Hepatocyte (in vitro differentiated cells): ENCODE measurements at places on chromosomes 6 and 20. TPM values are rescaled to one million over a fixed set of nuclear protein-coding genes. Genes with fewer than 3 reads are reported as not detected.

DNA sequence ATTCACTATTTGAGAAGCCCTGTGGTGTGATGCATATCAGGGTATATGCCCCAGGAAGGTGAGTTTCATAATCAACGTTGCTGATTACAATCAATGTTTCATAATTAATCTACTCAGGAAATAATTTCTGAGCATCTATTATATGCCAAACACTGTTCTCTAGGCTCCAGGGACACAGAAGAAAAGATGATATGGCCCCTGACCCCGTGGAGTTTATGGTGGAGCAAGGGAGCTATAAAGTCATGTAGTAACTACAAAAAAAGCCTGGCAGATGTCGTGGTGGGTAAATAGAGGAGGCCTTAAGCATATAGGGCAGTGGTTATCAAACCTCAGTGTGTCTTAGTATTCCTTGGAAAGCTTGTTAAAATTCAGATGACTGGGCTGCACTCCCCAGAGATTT lies 40.1 kb upstream of the BCAS1 start:
- DNase-seq, result no peak

- no peak for DNase-seq
Observed at GRCh38 chr20:40925829-40926510, 102.7 kb upstream of the TOP1 start.

AURKA gene
- total RNA-seq, result 15.7 and 16.9 TPM in 2 replicates

DNA sequence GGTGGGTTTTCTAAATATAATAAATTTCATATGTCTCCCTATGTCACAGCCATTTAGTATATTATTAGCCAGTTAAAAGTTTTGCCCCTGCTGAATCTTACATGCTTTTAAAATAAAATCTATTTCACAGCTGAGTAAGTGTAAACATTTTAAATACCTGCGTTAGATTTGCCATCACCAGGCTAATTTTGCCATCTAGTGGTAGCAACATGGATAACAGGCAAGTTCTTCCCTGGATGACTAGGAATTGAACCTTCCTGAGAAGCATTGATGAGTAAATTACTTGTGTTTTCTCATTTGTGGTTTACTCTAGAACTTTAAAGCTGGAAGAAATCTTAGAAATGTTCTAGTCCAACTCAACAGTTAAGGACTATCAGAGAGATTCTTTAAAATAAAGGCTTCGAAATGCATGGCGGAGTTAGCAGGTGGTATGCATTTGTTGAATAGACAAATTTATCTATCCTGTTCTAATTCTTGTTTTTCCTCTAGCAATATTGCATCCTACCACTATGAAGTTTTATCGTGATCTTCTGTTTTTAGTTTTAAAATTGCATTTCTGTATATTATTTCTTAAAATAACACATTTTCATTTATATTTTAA lies 2.6 kb downstream of the PRSS35 start:
- peak; percentile 77 for DNase-seq

SAMD10 gene
- 1.1 and 1.6 TPM in 2 replicates for total RNA-seq
